Naive thymus-derived CD8-positive, alpha-beta T cell (primary cell): ENCODE measurements at places on chromosomes 5 and 9.

GRCh38 chr5:151427258-151427657 lies 20.1 kb upstream of the SLC36A1 start:
- no peak for DNase-seq

DNA sequence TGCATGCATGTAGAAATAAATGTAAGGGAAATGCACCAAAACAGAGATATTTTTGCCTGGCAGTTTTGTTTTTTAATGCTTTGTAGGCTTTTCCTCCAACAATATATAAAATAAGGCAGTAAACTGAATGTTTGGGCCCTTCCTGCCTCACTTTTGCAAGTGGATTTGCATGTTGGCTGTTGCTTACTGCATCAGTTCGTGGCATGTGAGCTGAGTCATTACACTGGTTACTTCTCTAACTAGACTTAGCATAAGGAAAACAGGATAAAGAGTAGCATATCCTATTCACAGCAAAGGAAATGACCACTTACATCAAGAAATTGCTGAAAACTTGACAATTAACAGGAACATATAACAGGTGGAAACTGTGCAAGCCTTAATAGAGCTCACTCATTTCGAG lies 113.4 kb downstream of the TLE1 start:
- no peak for DNase-seq

DNA sequence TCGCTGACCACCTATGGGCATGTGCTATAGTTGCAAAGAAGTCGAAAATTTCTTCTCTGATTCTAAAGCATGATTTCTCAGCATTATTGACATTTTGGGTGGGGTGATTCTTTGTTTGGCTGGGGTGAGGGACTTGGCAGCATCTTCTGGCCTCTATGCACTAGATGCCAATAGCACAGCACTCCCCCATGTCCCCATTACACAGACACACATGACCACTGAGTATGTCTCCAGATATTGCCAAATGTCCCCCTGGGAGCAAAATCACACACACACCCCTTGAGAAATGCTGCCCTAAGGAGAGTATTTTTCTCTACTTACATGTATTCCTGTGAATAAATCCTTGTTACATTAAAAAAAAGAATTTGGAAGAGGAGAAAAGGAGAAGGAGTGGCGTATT lies 89.1 kb downstream of the PDZD2 start:
- no peak for DNase-seq

GRCh38 chr9:37466037-37466709 lies 923 bp upstream of the ZBTB5 start:
- DNase-seq: peak; percentile 28

- DNase-seq: no peak
These were observed 108.2 kb upstream of the DMAC1 start for GRCh38 chr9:7907551-7908337.

GRCh38 chr5:114581136-114581535 lies 219.3 kb downstream of the KCNN2 start:
- DNase-seq: no peak

DNA sequence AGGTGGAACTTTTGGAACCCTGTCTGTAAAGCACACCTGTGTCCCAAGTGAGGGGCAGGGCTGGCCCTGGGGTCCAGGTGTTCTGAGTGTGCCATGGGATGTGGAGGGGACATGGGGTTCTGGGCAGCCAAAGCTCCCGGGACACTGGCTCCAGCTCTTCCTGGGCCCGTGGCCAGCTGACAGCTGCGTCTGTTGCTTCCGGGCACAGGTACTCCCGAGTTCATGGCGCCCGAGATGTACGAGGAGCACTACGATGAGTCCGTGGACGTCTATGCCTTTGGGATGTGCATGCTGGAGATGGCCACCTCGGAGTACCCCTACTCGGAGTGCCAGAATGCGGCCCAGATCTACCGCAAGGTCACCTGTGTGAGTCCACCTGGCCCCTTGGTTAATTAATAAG lies 50.7 kb downstream of the WNK2 start:
- DNase-seq: no peak

- peak; percentile 70 for DNase-seq
These were observed 6.3 kb downstream of the SPTAN1 start for GRCh38 chr9:128558431-128559310.

- no peak for DNase-seq
These were observed 70.5 kb downstream of the EPB41L4B start for GRCh38 chr9:109250311-109250741.

- DNase-seq: no peak
These were observed 326.1 kb downstream of the NSG2 start for GRCh38 chr5:174371600-174372094.

- DNase-seq: no peak
These were observed 130.7 kb downstream of the TTLL11 start for GRCh38 chr9:121962421-121962820.

DNA sequence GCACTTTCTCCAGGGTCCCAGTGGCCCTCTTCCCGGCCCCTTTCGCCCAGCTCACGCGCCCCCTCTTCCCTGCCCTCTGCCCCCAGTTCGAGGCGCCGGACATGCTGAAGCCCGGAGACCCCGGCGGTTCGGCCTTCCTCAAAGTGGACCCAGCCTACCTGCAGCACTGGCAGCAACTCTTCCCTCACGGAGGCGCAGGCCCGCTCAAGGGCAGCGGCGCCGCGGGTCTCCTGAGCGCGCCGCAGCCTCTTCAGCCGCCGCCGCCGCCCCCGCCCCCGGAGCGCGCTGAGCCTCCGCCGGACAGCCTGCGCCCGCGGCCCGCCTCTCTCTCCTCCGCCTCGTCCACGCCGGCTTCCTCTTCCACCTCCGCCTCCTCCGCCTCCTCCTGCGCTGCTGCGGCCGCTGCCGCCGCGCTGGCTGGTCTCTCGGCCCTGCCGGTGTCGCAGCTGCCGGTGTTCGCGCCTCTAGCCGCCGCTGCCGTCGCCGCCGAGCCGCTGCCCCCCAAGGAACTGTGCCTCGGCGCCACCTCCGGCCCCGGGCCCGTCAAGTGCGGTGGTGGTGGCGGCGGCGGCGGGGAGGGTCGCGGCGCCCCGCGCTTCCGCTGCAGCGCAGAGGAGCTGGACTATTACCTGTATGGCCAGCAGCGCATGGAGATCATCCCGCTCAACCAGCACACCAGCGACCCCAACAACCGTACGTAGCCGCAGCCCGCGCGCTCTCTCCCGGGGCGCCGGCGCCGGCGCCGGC lies 1.0 kb downstream of the PRDM6 start:
- DNase-seq: no peak

GRCh38 chr5:62719061-62719720 lies 140.6 kb downstream of the LRRC70 start:
- no peak for DNase-seq

DNA sequence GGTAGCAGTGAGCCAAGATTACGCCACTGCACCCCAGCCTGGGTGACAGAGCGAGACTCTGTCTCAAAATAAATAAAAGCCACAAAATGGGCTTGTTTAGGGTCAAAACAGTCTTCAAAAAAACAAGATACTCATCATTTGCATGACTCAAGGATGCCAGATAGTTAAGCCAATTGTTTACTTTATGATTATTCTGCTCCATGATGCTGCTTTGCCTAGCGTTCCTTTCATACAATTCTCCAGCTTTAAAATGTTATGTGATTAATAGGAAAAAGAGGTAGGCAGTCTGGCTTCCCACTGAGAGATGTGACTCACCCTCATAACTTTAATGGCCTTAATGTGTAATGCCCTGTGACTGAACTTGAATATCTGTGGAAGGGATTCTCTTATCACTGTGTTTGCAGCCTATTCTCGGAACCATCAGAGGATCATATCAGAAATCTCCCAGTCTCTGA lies 364.6 kb upstream of the TRPC7 start:
- no peak for DNase-seq

DNA sequence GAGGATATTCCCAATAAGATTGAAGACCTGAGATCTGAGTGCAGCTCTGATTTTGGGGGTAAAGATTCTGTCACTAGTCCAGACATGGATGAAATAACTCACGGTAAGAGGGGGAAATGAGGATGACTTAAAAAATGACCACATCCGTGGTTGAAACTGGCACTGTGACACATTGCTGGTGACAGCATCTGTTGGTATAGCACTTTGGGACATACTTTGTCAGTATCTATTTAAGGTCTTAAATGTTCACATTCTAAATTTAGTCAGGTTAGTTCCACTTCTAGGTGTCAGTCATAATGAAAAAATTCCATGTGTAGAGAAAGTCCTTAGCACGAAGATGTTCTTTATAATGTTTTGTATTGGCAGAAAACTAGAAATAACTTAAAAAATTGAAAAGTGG lies 70.9 kb downstream of the GAPVD1 start:
- no peak for DNase-seq

DNA sequence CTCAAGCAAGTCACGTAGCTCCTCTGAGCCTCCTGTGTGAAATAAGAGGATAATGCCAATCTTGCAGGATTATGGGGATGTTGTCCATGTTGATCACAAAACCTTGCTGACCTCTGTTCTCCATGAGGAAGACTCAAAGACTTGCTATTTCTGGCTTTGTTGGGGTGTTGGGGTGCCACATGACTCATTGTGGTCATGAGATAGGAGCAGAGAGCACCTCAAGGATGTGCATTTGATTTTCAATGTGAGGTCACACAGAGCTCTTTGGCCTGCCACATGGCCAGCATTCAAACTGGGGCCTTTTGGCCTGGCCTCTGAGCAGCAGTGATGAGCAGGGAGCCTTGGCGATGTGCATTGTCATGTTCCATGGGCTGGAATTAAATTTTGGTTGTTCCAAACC lies 380.3 kb downstream of the GADD45G start:
- no peak for DNase-seq

DNA sequence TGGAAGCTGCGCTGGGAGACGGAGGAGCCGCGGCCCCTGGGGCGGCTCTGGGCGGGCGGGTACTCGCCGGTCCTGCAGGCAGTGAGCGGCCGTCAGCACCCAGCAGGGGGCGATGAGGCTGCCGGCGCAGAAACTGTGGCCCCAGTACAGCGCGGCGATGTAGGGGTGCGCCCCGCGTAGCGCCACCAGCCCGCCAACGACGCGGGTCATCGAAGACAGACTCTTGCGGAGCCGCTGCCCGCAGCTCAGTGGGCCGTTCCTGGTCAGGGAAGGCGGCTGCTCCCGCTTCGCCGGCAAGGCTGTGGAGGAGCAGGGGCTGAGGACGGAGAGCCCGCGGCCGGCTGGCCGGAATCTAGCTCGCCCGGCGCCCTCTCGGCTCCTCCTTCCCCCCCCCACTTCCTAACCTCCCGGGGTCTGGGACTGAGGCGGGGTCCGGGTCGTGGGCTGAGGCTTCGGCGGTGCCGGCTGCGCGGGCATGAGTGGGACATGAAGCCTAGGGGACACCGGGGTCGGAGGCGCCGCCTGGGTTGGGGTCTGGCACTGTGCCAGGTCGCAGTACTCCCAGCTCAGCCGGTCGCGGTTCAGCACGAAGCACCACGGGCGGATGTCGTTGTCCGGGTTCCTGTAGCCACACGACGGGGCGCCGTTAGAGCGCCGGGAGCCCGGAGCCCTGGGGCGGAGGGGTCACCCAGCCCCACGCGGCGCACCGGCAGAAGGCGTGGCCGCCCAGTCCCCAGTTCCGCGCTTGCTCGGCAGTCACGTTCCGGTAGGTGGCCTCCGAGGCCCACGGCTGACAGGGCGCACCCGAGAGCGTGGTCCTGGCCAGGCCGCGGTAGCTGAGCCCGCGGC lies 3.6 kb upstream of the PFN3 start:
- peak; percentile 83 for DNase-seq

DNA sequence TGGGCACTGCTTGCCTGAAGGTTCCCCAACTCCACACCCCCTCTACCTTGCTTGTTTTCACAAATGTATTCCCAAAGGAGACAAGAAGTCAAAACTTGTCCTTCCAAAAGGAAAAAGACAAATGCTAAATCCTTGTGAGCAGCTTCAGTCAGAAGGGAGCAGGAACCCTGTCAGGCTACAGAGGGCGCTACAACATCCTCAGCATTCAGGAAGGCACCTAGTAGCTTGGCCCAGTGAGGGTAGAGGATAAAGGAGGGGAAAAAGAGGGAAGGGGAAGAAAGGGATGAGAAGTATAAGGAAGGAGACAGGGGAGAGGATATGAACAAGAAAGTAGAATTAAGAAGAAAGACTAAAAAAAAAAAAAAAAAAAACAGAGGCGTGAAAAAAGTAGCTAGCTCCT lies 97.5 kb downstream of the MLLT3 start:
- DNase-seq: no peak

GRCh38 chr5:52961274-52961681 lies 27.9 kb upstream of the ITGA2 start:
- no peak for DNase-seq

GRCh38 chr5:113293975-113294310 lies 140.8 kb downstream of the TSSK1B start:
- DNase-seq: no peak

- no peak for DNase-seq
These were observed 1.8 kb downstream of the SKP2 start for GRCh38 chr5:36153726-36154125.

- DNase-seq: no peak
These were observed 36.0 kb upstream of the PITX1 start for GRCh38 chr5:135069895-135070657.

DNA sequence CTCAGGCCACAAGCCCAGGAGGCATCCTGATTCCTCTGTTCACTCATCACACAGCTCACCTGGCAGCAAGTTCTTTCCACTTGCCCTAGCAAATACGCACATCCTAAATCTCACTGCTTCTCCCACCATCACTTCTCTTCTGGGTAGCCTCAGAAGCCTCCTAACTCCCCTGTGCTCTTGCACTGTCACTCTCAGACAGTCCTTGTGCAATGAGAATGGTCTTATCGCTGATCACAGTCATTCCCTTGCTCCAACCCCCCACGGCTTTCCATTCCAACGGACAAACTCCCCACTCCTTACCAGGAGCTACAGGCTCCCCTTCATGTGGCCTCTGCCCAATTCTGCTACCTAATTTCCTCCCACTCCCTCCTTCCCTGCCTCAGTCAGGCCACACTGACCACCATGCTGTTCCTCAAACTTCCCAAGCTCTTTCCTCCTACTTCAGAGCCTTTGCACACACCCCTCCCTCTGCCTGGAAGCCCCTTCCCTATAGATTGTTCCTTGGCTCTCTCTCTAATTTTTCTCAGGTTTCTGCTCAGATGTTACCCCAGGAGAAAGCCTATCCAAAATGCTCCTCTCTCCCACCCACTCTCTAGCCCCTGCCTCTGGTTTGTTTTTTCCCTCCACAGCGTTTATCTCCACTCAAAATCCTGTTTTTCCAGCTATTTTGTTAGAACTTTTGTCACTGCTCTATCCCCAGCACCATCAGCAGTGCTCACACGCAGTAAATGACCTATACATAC lies 34.1 kb upstream of the TNFAIP8 start:
- no peak for DNase-seq

DNA sequence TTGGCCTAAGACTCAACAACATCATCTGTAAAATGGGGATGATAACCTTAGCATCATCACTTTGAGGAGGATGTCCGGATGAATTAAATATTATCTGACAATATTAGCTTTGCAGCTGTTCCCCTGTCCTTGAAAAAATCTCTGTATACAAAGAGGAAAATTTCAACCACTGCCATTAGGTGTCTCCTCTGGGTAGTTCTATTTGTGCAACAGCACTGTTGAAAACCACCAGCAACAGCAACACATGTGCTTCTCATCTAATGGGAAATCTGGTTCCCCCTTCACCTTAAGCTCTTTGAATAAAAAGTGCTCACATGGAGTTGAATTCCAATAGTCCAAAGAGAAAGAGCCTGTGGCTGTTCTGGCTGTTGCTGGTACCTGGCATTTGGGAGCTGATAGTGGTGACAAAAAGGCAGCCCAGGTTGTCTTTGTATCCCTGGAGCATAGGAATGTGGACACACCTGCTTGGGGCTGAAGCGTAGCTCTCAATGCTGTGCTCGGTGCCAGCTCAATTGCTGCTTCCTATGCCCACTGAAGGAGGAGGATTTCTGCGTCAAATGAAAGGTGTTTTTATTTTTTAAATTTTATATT lies 322.1 kb upstream of the MSX2 start:
- DNase-seq: no peak
